ENCODE measurements at places on chromosomes 6 and 20. TPM values are rescaled to one million over a fixed set of nuclear protein-coding genes. Genes with fewer than 3 reads are reported as not detected.
A peak's percentile ranks its signal among the peaks of the same experiment; 100 is the strongest.

RSPO4 gene
- not detected for polyA plus RNA-seq

- DNase-seq = no peak
Measured at GRCh38 chr20:62203378-62204030, 16.6 kb downstream of the HRH3 start.

- no peak for DNase-seq
Measured at GRCh38 chr6:132494954-132495353, 18.0 kb downstream of the STX7 start.

WFDC12 gene
- polyA plus RNA-seq = not detected

DNA sequence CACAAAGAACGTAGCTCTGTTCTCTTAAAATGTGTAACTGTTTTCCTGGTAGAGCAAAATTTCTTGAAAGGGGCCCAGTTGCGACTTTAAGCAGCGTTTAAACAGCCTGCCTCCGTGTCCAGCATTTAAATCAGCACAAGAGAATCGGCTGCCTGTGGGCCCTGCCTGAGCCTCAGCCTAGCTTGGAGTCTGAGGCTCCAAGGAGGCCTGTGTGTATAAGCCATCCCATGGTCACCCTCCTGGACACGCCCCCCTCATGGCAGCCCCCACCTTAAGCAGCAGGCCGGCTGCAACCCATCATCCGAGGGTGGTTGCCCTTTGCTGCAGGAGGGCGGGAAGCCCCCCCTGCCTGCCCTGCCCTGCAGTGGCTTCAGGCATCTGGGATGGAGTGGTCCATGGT lies 18.9 kb downstream of the SDCBP2 start:
- no peak for DNase-seq

- no peak for DNase-seq
Measured at GRCh38 chr6:26217714-26218075, 130.5 kb downstream of the HFE start.

GRCh38 chr20:49399329-49399728 lies 83.1 kb downstream of the KCNB1 start:
- no peak for DNase-seq

DNA sequence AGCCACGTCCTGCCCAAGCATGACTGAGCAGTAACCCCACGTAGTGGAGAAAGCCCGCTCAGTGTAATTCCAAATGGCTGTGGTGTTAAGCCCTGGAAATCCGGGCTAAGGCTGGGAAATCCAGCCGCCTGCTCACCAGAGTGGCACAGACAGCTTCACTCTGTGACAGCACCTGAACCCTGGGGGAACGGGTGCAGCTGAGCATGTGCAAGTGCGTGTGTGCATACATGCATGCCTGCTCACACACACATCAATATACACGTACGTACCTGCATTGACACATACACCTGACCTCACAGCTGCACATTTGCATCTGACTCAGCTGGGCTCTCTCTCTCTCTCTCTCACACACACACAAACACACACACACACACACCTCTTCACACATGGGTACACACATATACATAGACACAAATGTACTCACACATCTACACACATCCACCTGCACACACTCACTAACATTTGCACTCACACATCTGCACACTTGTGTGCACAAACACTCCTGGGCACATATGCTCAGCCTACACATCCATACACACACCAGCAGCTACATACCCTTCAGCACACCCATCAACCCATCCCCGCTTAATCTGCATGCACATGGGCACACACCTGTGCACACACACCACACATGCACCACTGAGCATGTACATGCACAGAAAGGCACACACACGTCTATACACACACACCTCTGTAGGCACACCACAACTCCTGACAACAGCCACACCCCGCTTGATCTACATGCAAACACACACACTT lies 114.1 kb downstream of the GRM4 start:
- DNase-seq = no peak

DNA sequence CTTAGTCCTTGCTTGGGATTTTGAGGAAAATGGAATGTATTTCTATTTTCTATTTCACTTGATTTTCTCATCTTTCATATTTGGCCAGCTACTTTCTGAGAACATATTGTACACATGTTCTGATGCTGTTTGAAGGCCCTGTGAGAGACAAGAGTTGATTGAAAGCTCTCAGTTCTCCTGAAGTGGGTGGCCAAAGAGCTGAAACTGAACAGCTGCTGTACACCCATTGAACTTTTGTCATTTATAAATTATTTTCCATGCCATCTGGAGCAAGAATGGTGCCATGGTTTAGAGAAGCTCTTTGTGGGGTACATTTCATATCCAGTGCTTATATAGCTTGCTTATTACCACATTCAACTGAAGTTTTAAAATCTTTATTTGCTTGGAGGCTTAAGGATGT lies 298.3 kb downstream of the PRL start:
- DNase-seq = no peak

DNA sequence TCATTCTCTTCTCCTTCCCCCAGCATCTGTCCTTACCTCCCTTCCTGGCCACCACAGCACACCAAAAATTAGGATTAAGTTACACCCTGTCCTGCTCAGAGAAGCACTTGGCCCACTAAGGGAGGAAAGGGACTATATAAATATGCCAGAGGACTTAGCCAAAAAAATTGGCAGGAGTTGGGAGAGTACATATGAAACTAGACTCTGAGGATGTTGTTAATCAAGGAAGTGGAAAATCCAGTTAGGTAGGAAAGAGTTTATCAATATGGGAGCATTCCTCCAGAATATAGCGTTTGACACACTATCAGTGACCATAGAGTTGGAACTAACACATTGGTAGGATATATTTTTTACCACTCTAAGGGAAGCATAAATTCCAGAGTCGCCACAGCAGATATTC lies 57.3 kb upstream of the TSHZ2 start:
- DNase-seq = no peak

DNA sequence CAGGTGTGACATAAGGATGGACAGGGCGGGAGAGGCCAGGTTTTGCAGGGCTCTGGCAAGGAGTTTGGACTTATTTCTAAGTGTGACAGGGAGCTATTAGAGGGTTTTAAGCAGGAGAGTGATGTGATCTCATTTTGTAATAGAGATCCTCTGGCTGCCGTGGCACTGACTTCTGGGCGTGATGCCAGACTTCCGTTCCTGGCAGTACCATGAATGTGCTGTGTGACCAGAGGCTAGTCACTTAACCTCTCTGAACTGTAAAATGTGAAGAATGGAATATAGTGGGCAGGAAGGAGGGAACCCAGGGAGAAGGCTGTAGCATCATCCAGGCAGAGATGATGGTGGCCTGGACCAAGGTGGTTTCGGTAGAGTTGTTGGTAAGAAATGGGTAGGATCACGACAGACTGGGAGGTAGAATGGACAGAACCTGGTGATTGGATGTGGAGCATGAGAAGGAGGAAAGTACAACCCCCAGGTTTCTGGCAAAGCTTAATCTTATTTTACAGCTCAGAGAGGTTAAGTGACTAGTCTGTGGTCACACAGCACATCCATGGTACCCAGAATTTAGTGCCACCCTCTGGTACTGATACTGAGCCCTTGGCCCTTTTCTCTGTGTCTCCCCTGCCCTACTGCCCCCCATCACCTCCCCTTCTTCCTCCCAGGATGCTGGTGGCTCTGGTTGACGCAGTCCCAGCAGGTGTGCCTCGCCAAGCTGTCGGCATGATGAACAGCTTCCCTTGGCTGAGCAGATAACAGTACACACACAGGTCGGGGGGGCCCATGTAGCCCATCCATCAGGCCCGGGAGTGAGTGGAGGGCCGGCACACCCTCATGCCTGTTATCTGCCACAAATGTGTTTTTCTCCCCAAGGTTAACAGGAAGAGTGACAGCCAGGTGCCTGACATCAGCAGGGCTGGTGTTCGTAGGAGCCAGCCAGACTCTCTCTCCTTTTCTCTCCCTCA lies 52.9 kb upstream of the CTNNBL1 start:
- peak; percentile 13 for DNase-seq

HLA-DQA1 gene
- polyA plus RNA-seq = not detected

- DNase-seq = no peak
Measured at GRCh38 chr6:169763308-169763707, 11.9 kb downstream of the ERMARD start.

DNA sequence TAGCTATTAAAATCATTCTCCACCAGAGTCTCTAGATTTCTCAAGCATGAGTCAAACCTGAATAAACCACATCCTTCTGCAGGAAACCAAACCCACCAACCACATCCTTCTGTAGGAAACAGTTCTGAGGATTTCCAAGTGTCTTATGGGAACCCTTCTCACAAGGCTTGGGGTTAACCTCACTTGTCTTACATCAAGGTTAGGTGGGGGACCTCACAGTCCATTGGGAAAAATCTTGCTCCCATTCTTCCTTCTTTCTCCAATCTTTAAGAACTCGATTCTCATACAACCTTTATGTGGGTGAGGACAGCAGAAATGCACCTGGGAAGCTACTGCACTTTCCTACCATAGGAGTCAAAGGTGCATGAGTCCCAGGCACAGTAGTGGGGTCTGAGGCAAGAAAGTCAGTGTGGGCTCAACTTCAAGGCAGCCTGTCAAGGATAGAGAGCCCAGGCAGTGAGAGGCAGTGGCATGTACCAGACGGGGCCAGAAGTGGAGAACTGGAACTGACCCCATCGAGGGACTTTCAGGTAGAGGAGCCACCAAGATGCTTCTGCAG lies 114.5 kb downstream of the SLC22A3 start:
- no peak for DNase-seq

- no peak for DNase-seq
Measured at GRCh38 chr6:106162921-106163320, 76.8 kb downstream of the PRDM1 start.

GRCh38 chr20:41627611-41628244 lies 9.6 kb upstream of the CHD6 start:
- DNase-seq = no peak

GRCh38 chr6:75480425-75480824 lies 13.2 kb downstream of the FILIP1 start:
- no peak for DNase-seq

GRCh38 chr6:141969201-141969600 lies 163.5 kb upstream of the GJE1 start:
- no peak for DNase-seq

DAAM2 gene
- polyA plus RNA-seq = not detected

- no peak for DNase-seq
Measured at GRCh38 chr6:145626857-145627256, 108.5 kb downstream of the EPM2A start.

GRCh38 chr20:24450177-24450576 lies 19.3 kb upstream of the SYNDIG1 start:
- DNase-seq = no peak

CNKSR3 gene
- 3.5 TPM for polyA plus RNA-seq

DNA sequence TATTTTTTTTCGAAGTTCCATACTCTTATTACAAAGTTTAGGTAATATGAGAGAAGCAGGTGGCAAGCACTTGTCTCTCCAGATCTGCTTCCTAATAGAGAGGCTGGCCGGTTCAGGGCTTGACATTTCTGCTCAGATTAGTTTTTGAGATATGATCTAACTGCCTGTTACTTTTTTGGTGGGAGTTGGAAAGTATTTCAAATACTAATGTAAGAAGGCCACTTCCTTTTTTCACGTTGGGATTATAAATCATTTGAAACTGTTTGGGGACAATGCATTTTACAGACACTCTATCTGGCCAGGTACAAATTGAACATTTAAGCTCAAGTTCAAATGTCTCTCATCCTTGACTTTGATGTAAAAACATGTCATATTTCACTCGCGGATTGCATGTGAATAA lies 222.1 kb upstream of the SULF2 start:
- no peak for DNase-seq

ATRN gene
- polyA plus RNA-seq = 22.6 TPM

DNA sequence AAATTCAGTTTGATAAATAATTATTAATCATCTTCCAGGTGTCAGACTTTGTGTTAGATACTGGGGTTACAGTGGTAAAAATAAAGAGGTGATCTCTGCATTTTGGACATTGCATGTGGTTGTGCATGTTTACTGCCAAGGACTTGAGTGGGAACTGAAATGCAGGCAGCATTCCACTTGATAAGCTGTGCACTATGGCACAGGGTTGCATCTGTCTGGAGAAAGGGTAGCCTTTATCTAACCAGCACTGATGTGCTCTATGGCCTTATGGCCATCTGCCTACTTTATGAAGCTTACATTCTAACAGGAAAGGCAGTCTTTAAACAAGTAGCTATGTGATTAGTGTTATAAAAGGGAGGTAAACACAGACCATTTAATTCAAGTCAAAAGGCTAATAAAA lies 53.0 kb upstream of the MLIP start:
- DNase-seq = no peak

- DNase-seq = no peak
Measured at GRCh38 chr20:63697868-63698545, 1.6 kb downstream of the TNFRSF6B start.

- DNase-seq = no peak
Measured at GRCh38 chr20:57291003-57291402, 24.6 kb upstream of the BMP7 start.

GRCh38 chr6:150638267-150638666 lies 38.6 kb downstream of the PLEKHG1 start:
- DNase-seq = no peak

SYCP2 gene
- polyA plus RNA-seq = 0.50 TPM

MOG gene
- polyA plus RNA-seq = not detected

DNA sequence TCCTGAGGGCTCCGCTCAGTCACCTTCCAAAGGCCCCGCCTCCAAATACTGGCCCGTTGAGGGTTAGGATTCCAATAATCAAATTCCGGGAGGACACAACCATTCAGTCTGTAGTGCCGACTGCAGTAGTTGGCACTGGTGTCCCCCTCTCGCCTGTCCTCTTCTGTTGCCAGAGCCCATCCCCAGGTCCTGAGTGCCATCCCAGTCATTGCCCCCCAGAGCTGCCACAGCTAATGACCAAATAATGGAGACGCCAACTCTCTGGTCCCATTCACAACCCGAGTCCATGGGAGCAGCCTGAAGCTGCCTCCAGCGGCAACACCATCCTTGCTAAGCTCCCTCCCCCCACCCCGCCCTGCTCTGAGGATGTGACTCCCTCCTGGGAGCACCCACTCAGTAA lies 115.9 kb downstream of the JPH2 start:
- DNase-seq = no peak

CARMIL1 gene
- 9.0 TPM for polyA plus RNA-seq

POU3F2 gene
- polyA plus RNA-seq = not detected

- DNase-seq = no peak
Measured at GRCh38 chr6:18962361-18962905, 575.3 kb downstream of the RNF144B start.

DNA sequence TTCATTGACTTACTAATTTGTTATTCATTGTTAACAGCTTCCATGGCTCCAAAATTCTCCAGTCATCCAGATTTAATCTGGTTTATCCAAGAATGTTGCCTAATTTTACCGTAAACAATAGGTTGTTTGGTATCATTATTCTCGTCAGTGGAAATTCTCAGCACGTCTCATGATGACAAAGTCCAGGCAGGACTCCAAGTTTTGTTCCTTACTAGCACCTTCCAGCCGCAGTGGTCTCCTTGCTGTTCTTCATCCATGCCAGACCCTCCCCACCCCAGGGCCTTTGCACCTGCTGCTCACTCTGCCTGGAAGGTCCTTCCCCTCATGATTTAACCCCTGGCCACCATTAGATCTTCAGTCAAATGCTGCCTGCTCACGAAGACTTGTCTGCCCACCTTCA lies 48.1 kb upstream of the NAA20 start:
- no peak for DNase-seq

DNA sequence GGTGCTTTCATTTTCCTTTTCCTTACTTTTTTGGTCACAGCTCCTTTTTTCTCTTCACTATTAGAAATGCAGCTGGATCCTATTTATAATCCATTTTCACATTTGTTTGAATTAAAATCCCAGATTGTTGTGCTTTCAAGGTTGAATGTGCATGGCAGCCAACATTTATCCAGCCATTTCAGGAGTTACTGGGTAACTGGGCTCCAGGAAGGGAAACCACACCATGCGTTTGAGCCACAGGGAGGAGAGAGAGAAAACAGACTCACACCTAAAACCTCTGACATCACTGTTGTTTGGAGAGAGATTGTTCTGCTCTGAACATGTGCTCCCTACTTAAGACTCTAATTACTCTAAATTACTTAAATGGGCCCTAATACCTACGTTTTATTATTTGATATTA lies 173.4 kb downstream of the BMP2 start:
- no peak for DNase-seq

All from A549 (cell line).